Kidney (tissue), 22 donors: ENCODE measurements at places on chromosomes 2 and 18. TPM values are rescaled to one million over a fixed set of nuclear protein-coding genes. Genes with fewer than 3 reads are reported as not detected.

SERTAD2 gene
- total RNA-seq: 21.1 TPM

PIEZO2 gene
- total RNA-seq: 4.1 TPM

IL37 gene
- total RNA-seq: not detected

PAX3 gene
- not detected for total RNA-seq

PJVK gene
- total RNA-seq: 4.3 TPM

LBX2 gene
- total RNA-seq: 2.5 TPM

TGFBRAP1 gene
- 25.8 TPM for total RNA-seq

TSPYL6 gene
- total RNA-seq: not detected

SUMO1 gene
- total RNA-seq: 81.7 TPM
